HuH-7.5 (cell line): ENCODE measurements at places on chromosomes 5 and 9.

DNA sequence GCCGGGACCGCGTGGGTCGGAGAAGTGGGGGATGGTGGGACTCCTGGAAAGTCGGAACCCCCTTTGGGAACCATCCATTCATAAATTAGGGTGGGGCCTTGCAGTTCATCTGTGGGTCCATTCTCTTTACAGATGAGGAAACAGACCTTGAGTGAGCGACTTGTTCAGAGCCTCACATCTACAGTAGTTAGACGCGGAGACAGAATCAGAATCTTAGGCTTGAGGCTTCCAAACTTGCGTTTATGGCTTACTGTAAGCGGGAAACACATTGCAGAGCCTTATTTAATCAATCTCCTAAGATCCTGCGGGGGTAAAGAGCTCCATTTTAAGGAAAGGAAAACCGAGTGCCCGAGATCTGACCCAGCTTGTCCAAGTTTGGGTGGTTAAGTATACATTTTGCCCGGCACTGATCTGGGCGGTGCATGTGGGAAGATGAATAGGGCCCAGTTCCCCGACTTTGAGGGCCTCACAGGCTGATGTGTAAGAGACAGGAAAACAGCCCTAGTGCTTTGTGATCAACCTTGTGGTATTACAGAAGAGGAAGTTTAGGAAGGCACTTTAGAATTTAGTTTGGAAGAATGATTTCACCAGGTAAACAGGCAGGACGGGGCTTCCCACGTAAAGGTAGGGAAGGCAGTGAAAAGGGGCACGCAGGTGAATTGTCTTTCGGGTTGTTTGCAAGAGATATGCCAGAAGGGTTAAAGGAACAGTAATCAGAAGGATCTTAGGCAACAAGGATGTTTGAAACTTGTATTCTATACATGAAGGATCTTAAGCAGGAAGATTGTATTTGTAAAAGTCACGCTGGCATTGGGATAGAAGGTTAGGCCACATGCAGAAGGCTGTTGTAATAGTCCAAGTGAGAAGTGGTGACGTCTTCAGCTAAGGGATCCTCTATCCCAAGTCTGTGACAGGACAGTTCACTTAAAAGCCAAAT lies 744 bp downstream of the TARS1 start:
- DNase-seq: peak; percentile 22

DNA sequence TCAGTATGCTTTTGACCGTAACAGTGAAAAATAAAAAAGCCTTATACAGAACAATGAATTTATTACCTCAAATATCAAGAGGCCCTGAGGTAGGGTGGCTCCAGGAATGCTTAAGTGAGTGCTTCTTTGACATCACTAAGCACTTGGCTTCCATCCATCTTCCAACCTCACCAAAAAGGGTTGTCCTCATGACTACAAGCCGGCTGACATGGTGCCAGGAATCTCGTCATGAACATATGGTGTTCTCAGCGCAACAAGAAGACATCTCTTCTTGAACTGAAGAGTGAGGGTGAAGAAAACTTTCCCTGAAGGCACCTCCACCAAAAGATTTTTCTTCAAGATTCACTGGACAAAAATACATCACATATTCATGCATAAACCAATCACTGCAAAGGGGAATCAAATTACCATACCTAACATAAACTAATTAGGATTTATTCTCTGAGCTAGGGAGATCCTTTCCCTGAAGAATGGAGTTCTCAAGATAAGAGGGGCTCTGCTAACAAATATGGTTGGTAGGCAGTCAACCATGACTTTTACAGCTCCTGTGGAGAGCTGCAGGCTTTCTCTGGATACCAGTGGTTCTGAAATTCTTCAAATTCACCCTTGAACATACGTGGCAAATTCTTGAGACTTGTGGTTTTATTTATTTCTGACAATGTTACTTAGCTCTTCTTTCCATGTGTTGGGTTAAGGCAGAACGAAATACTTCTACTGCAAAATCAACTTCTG lies 49.5 kb downstream of the AGXT2 start:
- no peak for DNase-seq

GRCh38 chr5:150288791-150289190 lies 782 bp downstream of the CAMK2A start:
- no peak for DNase-seq

- DNase-seq: no peak
Measured at GRCh38 chr5:126965061-126965475, 65.3 kb downstream of the MARCHF3 start.

- no peak for DNase-seq
Measured at GRCh38 chr5:56710826-56711590, 104.3 kb upstream of the MAP3K1 start.

- DNase-seq: no peak
Measured at GRCh38 chr9:107730666-107731065, 241.1 kb upstream of the KLF4 start.

- no peak for DNase-seq
Measured at GRCh38 chr9:36898431-36899020, 135.5 kb downstream of the PAX5 start.

GRCh38 chr5:22372376-22372775 lies 480.8 kb downstream of the CDH12 start:
- DNase-seq: no peak

- no peak for DNase-seq
Measured at GRCh38 chr9:131525643-131526565, 5.2 kb downstream of the UCK1 start.

DNA sequence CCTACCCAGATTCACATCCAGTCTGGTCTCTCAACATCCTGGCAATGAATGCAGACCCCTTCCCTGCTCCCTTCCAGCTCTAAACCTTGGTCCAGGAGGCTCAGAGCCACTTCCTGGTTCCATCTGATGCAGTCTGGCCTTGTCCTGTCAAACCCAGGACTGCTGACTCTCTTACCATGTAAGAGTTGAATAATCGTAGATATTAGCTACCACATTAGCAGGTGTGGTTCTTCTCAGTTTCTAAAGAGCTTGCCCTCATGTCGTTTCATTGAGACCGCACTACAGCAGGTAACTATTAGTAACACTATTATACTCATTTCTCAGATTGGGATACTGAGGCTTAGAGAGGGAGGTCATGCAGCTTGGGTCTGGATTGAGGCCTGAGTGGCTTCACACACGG lies 133.3 kb downstream of the BOD1 start:
- DNase-seq: no peak

DNA sequence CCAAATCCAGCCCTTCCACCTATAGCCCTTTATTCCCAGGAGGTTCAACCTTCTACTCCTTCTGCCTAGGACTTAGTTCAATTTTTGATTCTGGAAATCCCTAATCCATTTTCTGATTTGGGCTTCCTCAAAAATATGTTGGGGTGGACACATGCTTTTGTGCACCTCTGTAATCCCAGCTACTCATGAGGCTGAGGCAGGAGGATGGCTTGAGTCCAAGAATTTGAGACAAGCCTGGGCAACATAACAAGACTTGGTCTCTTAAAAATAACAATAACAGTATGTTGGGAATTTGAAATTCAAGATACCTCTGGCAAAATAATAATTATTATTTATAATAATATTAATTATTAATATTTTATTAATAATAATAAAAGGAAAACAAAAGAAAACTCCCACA lies 188.7 kb upstream of the TLE4 start:
- no peak for DNase-seq

DNA sequence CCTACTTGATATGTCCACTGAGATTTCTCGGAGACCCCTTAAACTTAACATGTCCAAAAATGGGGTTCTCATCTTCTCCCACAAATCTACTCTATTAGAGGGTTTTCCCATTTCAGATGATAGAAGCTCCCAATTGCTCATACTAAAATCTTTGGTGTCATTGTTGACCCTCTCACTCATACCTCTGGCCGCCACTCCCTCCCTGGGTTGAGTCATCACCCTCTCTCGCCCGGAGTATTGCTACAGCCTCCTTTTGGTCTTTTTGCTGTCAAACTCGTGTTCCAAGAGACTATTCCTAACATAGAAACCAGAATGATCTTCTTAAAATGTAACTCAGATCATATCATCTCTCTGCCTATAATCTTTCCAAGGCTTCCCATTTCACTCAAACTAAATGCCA lies 91.0 kb upstream of the GNAQ start:
- no peak for DNase-seq

GRCh38 chr5:142874540-142874939 lies 104.4 kb downstream of the ARHGAP26 start:
- peak; percentile 23 for DNase-seq

- DNase-seq: no peak
Measured at GRCh38 chr5:16681876-16682275, 65.1 kb upstream of the RETREG1 start.

DNA sequence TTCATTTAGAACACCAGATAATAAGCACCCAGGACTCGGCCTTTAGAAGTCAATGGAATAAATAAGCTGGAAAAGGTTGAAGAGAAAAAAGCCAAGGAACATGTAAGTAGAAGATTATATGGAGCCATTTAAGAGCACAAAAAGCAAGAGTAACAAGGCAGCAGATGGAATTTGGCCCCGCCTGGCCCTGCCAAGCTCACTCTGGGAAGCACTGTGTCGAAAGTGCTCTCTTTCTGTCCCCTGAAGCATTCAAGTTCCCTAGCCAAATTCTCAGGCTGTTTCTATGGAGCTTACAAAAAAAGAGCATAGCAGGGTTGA lies 73.0 kb upstream of the GPR151 start:
- no peak for DNase-seq

GRCh38 chr9:120846906-120847305 lies 4.2 kb upstream of the PSMD5 start:
- DNase-seq: no peak

GRCh38 chr5:10384483-10384882 lies 31.0 kb downstream of the MARCHF6 start:
- no peak for DNase-seq

DNA sequence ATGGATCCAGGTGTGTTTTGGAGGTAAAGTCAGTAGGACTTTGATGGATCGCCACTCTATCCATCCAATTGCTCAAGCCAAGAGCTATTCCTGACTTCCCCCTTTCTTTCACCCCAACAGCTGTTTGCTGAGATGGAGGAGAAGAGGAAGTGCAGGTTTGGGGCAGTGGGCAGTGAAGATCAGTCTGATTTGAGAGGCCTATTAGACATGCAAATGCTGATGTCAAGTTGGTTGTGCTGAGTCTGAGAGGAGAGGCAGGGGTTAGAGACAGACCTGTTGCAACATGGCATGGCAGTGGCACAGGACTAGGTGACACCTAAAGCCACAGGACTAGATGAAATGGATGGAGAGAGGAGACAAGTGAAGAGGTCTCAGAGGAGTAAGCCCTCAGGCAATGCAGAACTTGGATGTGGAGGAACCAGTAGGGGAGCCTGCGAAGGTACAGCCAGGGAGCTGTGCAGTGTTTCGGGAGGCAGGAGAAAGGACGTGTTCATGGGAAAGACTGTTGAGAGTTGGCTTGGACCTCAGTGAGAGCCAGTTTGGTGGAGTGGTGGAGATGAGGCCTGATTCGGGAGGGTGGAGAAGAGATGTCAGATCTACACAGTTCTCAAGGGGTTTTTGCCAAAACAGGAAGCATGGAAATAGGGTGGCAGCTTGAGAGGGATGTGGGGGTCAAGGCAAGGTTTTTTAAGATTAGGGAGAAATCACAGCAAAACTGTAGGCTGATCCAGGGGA lies 175.0 kb downstream of the MACROH2A1 start:
- DNase-seq: no peak

GRCh38 chr5:66553916-66554575 lies 42.1 kb upstream of the MAST4 start:
- DNase-seq: no peak

- DNase-seq: no peak
Measured at GRCh38 chr5:53424686-53425615, 55.5 kb upstream of the FST start.

- DNase-seq: no peak
Measured at GRCh38 chr9:133576031-133576874, 32.9 kb downstream of the FAM163B start.

GRCh38 chr9:21919377-21920362 lies 74.5 kb downstream of the CDKN2A start:
- no peak for DNase-seq

GRCh38 chr5:74140409-74140808 lies 500.1 kb downstream of the ENC1 start:
- no peak for DNase-seq

- DNase-seq: no peak
Measured at GRCh38 chr9:89436963-89437625, 60.8 kb downstream of the SEMA4D start.

- no peak for DNase-seq
Measured at GRCh38 chr9:131228988-131229387, 47.3 kb downstream of the FAM78A start.

DNA sequence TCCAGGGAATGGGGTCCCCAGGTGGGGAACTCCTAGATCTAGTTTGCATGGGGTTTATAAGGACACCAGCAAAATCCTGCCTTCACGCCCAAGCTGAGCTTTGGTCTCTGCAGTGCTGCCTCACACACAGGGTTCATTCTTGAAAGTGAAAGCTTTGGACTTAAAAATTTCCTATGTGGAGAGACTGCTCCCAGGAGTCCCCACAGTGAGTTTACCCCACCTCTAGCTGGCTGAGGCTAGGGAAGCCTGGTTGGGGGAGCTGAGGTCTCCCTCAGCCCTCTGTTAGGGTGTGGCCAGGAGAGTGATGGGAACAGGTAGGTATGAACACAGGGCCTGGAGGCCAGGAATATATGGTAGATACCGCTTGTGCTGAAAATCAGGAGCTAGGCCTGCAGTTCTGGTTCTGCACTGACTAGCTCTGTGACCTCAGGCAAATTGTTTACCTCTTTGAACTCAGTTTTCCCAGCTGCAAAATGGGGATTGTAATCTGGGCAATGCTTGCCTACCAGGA lies 41.5 kb upstream of the LARP1 start:
- DNase-seq: no peak

DNA sequence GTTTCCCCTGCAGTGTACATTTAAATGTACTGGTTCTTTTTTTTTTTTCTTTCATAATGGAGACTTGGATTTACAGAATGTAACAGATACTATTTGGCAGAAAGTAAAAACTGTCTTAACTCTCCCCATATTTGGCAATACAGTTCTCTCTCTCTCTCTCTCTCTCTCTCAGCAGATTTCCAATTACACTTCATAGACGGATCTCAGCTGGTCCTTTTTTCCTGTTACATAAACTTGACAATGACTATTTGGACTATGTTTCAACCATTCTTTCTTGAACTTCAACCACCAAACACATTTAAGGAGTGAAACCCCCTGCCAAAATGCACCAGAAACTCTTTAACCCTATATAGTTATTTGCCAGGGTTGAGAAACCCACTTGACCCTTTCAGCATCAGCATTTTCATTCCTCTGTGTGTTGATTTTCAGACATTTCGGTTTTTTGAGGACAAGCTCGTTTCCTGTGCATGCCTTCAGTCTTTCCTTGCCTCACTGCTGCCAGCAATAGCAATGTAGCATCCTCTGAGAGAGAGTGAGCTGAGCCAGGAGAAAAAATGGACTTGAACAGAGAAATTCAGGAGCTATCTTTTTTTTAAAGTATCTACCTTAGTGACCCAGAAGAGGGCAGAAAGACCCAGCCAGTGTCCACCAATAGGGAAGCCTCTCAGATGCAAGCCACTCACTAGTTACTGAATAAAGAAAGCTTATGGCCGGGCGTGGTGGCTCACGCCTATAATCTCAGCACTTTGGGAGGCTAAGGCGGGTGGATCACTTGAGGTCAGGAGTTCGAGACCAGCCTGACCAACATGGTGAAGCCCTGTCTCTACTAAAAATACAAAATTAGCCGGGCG lies 26.0 kb upstream of the GNA14 start:
- DNase-seq: no peak
